ENCODE measurements at places on chromosomes 5 and 9.

DNA sequence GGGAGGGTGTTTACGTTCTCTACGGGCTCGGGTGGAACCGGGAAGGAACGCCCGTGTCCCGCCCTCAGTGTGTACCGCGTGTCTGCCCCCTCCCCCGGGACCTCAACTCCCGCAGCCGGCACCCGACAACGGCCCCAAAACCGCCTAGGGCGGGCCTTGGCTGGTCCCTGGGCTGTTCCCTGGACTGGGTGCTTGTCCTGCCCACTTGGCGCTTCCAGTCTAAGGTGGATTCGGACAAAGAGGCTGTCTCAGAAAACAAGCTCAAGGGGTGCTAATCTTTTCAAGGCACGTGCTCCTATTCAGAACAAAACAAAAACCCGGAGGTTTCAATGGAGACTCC lies 379 bp upstream of the CLK4 start:
- DNase-seq: no peak

- DNase-seq: no peak
Measured at GRCh38 chr9:103881419-103881818, 212.7 kb upstream of the SMC2 start.

- no peak for DNase-seq
Measured at GRCh38 chr5:74642543-74642863, 2.0 kb upstream of the ENC1 start.

DNA sequence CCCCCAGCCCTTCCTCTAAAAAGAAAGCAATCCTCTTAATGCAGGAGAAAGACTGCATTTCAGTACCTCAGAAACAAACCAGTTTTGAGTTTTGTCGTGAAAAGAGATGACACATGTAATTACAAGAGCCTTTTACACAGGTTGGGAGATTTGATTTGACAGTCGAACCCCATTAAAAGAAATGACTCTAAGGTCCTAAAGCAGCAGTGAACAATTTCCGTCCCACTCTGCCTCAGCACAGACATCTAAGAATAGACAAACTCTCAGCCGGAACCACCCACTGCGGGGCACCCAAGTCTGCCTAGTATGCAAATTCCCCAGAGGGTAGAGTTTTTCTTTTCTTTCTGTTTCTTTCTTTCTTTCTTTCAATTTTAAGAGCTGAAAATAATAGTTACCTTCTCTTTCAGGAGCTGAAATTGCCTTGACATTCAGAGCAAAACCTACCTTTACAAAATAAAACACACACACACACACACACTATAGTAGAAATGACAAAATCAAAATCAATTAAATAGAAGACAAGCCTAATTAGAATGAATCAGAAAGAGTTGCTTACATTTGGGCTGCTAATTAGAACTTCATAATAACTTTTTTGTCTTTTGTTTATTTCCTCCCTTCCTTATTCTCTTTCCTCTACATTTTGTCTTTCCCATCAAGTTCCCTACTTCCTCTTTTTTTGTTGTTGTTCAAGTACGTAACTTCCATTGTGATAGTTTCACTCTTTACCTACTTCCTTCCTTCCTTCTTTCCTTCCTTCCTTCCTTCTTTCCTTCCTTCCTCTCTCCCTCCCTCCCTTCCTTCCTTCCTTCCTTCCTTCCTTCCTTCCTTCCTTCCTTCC lies 65.1 kb downstream of the BASP1 start:
- DNase-seq: no peak

DNA sequence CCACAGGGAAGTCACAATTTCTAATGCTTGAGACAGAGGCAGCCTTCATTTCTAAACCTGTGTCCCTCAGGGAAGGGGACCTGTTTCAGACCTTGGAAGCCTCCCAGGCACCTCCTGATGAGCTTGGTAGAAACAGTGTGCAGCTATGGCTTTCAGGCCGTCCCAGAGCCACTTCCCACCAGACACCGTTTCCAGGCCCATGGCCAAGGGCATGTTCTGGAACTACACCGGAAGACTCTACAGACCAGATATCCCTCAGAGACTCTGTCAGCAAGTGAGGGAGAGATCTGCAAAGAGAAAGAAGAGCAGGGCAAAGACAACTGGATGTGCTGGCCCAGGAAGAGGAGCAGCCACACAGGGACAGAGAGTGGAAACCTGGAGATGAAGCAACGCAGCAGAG lies 82.2 kb upstream of the HSPA9 start:
- DNase-seq: no peak

GRCh38 chr5:111952555-111952954 lies 195.6 kb upstream of the NREP start:
- no peak for DNase-seq

GRCh38 chr9:12838546-12838945 lies 63.7 kb downstream of the LURAP1L start:
- DNase-seq: no peak

GRCh38 chr9:121958530-121958929 lies 134.6 kb downstream of the TTLL11 start:
- DNase-seq: no peak

DNA sequence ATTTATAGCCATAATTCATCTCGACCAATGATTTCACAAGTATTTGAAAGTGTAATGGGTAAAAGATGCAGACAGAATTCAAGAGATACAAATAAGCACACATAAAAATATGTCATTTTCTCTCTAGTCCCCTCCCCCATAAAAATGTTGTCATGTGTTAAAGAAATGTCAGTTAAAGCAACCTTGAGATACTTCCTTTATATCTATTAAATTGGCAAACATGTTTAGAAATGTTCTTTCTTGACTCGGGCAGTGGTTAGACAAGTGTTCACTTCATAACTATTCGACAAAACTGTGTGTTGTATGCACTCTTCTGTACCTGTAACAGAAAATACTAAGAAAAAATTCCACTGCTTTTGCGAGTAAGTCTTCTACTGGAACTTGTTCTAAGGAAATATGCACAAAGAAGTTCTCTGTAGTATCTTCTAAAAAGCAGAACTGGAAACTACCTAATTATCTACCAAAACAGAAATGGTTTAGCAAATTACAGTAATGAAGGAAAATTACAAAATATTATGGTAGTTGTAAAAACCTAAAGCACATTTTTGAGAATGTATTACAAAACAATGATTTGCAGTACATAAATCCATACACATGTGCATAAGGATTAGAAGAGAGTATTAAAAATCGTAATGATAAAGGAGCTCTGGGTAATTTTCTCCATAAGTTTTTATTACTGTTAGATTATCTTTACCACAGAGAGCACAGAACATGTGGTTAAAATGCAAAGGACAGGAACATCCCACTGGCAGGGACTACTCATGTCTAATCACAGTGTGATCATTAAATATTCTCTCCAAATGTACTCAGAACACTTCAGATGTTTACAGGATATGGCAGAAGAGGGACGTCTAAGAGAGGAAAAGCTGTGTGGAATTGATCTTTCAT lies 35.9 kb downstream of the FBXW2 start:
- DNase-seq: no peak

- no peak for DNase-seq
Measured at GRCh38 chr5:65823845-65824445, 101.9 kb downstream of the NLN start.

DNA sequence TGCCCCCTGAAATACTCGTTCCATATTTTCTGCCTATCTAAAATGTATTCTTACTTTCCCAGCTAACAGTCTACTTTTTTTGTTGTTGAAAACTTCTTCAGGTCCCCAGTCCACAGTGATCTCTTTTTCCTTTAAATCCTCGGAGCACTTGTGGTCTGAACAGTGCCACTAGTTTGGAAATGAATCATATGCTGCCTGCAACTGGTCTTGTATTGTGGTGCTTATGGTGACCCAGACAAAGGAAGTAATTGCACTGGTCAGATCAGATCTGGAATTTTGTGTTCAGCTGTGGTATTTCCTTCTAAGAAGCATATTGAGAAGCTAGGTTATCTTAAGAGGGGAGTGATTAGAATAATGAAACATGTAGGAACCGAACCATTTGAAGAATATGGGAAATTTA lies 2.9 kb downstream of the UNC13B start:
- no peak for DNase-seq

DNA sequence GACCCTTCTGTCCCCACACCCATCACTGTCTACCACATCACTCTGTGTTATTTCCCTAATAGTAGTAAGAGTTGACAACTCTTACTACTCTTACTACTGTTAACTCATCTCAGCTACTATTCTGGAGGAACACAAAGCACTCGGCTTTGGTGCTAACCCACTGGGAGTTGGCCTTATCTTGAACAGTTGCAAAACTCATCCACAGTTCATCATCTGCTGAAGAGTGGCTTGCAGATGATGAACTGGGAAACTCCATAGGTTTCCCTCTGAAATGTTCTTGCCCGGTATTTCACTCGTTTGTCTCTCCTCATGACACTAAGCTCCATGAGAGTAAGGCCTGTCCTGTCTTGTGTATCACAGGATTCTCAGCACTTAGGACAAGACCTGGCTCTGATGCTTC lies 221.4 kb downstream of the NR3C1 start:
- DNase-seq: no peak

- no peak for DNase-seq
Measured at GRCh38 chr9:125189011-125189360, 617 bp downstream of the PPP6C start.

DNA sequence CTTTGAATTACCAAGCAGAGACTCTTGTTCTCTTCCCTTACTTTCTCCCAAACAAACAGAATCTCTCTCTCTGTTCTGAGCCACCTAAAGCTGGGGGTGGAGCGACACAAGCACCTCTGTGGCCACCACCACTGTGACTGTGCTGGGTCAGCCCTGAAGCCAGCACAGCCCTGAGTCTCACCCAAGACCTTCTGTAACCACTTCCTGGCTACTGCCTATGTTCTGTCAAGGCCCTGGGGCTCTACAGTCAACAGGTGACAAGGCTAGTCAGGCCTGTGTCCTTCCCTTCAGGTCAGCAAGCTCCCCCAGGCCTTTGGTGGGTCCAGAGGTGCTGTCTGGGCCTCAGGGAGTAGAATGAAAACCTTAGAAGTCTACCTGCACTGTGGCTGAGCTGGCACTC lies 26.1 kb upstream of the SLC28A3 start:
- DNase-seq: no peak

DNA sequence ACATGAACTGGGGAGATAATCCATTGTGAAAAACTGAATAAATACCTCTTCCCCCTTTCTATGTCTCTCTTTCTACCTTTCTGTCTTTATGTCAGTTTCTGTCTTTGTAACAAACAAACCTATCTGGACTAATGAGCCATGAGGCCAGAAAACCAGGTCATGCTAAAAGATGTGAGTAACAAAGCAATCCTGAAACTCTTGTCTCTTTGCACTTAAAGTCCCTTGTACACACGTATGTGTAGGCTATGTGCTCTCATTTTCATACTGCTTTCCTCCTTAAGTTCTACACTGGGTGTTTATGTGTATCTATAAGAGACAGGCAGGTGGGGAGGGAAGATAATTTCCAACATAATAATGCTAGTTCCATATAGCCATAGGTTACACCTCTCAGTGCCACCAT lies 123.8 kb upstream of the PTGER4 start:
- no peak for DNase-seq

GRCh38 chr9:133979921-133980863 lies 11.9 kb downstream of the VAV2 start:
- DNase-seq: no peak

- no peak for DNase-seq
Measured at GRCh38 chr5:1220351-1220750, 4.8 kb upstream of the SLC6A18 start.

DNA sequence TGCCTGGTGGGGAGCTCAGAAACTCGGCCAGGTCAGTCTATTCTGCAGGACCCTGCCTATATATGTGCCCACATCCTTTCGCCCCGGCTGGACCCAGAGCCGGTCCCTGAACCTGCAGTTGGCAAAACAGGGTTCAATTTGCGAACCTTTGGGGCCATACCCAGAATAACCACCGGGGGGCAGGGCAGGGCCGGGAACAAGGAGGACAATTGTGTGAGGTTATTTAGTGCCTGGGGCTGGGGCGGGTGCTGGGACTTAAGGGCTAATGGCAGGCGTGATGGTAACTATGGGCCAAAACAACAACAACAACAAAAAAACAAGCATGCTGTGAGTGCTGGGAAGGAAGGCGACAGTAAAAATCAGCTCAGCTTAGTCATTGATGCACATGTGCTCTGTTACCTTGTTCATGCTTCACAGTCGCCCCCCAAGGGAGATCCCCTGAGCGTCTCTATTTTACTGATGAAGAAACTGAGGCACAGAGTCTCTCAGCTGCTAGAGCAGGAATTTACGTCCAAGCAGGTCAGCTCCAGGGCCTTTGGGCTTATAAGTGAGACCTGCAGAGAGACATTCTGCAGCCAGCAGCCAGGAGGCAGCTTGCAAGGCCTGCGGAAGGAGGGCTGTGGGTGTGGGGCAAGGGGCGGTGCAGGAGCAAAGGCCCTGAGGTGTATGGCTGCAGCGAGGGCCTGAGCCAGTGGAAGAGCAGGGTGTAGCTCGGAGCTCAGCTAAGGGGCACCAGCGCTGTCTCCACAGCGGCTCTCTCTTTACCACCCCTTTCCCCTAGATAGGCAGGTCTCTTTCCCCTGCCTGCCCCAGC lies 106.0 kb downstream of the PHF2 start:
- peak; percentile 64 for DNase-seq

DNA sequence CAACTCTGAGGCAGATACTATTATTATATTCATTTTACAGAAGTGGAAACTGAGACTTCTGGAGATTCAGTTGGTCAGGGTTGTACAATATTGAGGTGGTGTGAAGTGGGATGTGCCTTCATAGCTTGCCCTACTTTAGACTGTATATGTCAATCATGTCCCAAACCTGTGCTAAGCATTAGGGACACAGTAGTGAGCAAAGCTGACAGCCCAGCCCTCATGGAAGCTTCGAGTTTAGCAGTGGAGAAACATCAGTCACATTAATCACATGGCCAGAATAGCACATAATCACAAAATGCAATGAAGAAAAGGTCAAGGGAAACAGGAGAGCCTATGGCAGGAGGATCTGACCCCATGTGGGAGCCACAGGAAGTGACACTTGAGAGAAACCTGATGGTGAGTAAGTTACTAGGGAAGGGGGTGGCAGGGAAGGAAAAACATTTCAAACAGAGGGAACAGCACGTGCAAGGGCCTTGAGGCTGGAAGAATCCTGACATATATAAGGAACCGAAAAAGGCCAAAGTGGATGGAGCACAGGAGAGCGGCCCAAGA lies 20.5 kb upstream of the RALGPS1 start:
- no peak for DNase-seq

DNA sequence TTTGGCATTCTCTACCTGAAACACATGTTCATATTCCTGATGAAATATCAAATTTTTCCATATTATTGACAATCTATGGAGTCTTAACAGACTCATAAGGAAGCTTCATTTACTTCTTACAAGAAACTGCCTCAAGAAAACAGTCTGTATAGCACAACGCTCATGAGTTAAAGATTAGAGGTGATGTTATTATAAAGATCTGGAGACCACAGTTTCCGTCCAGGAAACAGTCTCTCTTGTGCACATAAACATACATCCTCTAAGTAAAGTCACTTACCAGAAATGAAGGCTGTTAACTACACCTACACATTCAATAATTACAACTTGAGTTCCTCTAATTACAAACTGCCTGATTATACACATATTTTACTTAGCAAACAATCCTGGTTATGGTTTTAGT lies 86.9 kb downstream of the RAPGEF6 start:
- DNase-seq: no peak

GRCh38 chr5:53368516-53368915 lies 111.9 kb upstream of the FST start:
- peak; percentile 37 for DNase-seq

GRCh38 chr5:21236104-21236503 lies 1248.1 kb upstream of the CDH18 start:
- DNase-seq: no peak

Measured in T47D (cell line).